Stimulated activated CD4-positive, alpha-beta T cell treated with anti-CD3 and anti-CD28 coated beads, Interleukin-2, amount 100 ng/mL, for 24 hours (primary cell): ENCODE measurements at places on chromosomes 11 and 22.

DNA sequence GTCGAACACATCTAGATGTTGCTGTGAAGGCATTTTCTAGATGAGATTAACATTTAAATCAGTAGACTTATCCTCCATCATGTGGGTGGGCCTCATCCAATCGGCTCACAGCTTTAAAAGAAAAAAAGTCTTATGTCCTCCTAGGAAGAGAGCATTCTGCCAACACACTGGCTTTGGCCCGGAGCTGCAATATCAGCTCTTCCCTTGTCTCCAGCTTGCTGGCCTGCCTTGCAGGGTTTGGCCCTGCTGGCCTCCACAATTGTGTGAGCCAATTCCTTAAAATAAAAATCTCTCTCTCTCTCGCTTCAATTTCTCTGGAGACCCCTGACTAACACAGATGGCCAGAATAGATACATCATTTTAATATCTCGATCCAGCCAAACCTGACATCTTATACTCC lies 13.1 kb upstream of the ABCC8 start:
- DNase-seq, result no peak

GRCh38 chr11:77705876-77706579 lies 68.4 kb upstream of the CLNS1A start:
- DNase-seq, result no peak

DNA sequence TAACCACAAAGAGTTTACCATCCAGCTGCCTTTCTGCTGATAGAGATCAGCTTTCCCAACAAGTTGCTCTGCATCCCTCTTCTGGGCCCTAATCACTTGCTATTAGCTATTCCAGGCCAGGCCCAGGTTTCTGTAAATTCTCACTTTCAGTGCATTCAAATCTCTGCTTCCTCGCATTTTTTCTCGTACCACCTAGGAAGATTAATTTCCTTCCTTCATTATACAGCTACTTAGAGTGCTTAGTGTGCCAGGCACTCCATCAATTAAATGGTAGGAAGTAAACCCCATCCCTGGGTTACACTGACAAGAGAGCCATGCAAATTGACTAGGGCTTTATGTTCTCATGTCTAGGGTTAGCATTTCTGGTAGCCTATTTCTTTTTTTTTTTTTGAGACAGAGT lies 9.7 kb downstream of the SIAE start:
- no peak for DNase-seq

- DNase-seq, result peak; percentile 59
Observed at GRCh38 chr11:117180661-117181585, 2.4 kb downstream of the SIDT2 start.

DNA sequence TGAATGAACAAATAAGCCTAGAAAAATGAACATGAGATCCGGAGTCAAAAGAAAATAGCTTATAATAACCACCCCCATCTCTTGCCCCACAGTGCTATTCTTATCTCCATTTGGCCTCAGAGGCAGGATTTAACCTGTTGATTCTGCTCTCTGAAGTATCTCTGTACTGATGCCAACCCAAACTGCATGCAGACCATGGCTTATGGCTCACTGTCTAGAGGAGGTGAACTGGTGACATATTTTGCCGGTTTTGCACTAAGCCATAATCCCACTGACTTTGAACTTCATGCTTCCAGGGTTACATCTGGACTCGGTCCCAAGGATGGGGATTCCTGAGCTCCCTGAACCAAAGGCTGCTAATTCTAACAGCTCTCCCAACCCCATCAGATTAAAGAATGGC lies 397.1 kb downstream of the TENM4 start:
- DNase-seq, result no peak

- no peak for DNase-seq
Observed at GRCh38 chr11:110947096-110947495, 234.9 kb upstream of the ARHGAP20 start.

DNA sequence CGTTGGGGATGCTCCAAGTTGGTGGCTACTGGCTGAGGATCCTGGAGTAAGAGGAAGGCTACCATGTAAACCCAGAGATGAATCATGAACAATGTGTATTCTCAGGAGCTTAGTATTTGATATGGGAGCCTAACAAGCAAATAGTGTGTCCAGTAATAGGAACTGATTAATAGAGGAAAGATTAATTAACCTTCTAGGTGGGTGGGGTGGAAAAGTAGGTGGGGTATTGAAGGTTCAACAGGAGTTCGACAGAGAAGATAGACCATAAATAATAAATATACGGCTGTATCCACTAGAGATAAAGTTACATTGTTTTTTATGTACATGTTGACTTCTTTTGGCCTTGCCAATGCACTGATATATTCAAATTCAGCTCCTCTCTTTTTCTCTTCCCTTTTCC lies 43.1 kb downstream of the BMAL1 start:
- no peak for DNase-seq

DNA sequence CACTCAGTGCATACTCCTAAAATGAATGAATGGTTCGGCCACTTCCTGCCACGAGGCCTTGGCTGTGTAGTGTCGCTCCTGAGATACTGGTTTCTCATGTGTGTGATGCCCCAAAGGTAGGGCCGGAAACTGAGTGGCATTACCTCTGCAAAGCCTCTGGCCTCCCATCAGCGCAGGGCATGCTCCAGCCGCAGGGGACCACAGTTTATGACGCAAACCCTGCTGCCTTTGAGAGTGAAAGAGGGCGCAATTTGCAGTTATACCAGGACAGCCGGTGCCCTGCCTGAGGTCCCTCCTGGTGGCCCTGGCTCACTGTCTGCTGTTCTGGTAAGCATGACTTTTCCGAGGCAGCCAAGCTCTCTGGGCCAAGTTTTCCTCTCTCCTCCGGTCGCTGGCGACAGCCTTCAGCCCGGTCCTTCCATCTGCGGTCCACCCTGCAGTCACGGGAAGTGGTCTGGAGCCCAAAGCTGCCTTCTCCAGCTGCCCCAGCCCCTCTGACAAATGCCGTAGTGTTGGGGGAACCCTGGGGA lies 2.4 kb upstream of the FGF3 start:
- no peak for DNase-seq

GRCh38 chr11:14519597-14519916 lies 629 bp downstream of the PSMA1 start:
- DNase-seq, result no peak
